ENCODE measurements at places on chromosomes 13 and 19.

- DNase-seq = no peak
These were observed 139.2 kb upstream of the SOX21 start for GRCh38 chr13:94851576-94851975.

GRCh38 chr19:48271531-48272151 is 1.8 kb downstream of the ZNF114 start:
- no peak for DNase-seq

GRCh38 chr19:45523642-45524256 is 16.5 kb downstream of the VASP start:
- peak; percentile 78 for DNase-seq

- DNase-seq = no peak
These were observed 260.1 kb downstream of the COL4A1 start for GRCh38 chr13:110046811-110047210.

DNA sequence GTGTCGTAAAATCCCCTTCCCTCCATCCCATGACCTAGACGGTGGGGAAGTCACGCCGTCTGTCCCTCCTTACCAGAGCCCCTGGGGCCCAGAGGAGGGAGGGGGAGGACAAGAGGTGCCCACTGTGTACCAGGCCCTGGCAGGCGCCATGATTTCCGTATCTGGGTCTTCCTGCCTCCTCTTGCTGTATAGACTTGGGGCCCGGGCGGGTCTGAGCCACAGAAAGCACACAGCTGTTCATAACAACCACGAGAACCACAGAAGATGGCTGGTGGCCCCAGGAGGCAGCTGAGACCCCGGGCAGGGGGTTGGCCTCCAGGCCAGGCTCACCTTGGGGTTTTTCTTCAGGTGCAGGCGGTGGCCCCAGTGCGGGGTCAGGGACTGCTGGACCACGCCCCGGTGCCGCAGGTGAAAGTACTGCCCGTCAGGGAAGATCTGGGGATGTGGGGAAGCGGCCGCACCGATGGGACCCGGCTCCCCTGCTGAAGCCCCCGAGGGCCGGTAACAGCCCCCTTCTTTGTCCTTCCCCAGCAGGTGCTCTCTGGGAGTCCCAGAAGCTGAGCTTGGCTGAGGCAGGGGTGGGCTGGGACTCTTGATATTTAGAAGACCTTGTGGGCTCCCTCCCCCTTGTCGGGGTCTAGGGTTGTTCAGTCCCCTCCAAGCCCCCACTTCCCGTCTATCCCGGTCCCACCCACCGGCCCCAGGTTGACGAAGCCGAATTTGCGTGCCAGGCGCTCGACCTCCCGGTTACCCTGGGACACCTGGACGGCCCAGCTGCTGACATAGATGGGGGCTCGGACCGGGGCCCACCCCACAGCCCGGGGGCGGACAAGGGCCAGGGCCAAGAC is 463 bp downstream of the PCSK4 start:
- DNase-seq = no peak

- DNase-seq = peak; percentile 100
These were observed 720 bp upstream of the HNRNPL start for GRCh38 chr19:38850436-38850975.

GRCh38 chr19:33413426-33413725 is 39.9 kb downstream of the CEBPG start:
- DNase-seq = no peak

DNA sequence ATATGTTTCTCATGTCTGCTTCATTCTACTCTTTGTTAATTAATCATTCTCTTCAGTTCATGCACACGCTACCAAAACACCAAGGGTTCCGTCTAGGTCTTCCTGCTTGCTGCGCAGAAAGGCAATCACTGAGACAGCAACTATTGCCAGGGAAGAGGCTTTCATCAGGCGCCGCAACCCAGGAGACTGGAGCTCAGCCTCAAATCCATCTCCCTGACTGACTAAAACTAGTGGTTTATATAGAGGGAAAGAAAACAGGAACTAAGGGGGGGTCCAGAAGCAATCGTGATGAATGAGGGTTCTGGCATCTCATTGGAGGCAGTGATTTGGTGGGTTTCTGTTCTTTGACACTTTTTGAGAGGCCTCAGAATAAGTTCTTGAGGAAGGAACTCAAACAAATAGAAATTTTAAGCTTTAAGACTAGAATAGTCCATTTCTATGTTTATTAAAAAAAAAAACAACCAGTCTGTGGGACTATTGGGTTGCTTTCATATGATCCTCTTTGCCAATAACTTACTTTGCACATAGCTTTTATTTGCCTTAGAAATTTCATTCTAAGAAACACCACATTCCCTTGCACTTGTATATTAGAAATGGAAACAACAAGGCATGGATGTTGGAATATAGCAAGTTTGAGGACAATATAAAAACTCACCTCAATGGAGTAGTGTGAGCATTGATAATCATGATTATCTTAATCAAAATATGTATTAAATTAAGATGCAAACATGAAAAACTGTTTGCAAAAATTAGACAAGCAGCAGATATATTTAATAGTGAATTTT is 691.2 kb upstream of the GPC6 start:
- DNase-seq = no peak

DNA sequence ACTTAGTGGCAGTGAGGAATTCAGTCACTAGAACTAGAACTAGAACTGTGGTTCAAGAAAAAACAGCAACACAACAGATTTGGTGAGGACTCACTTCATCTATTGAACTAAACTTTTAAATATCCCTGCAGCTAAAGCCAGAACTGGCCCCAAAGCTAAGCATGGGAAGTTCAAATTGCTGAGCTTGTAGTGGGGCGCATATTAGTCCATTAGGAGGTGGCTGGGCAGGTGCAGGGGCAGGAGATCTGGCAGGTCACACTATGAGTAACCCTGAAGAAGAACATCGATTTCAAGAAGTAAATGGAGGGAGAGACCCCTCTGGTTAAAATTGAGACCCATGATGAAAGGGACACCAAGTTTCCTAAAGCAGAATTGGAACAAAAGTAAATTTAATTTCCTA is 73.8 kb upstream of the UBAC2 start:
- no peak for DNase-seq

DNA sequence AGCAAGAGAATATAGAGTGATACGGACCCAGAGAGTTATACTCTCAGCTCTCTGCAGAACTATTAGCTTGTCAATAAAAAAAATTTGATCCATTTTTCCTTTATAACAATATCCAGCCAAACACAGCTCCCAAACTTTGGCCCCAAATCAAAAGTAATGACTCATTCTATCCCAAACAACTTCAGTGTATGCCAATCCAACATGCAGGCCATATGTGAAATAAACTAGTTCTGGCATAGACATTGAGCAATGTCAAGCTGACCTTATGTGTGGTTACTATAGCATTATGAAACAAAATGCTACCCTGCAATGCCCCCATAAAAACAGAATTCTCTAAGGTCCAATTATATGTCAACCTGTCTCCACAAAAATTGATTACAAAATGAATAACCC is 209.5 kb downstream of the DNAJC15 start:
- no peak for DNase-seq
